ENCODE measurements at places on chromosomes 7 and 10.

GRCh38 chr10:5369362-5370158, 4.8 kb downstream of the UCN3 start:
- DNase-seq, result no peak

GRCh38 chr7:15168489-15168888, 265.9 kb upstream of the DGKB start:
- DNase-seq, result no peak

DNA sequence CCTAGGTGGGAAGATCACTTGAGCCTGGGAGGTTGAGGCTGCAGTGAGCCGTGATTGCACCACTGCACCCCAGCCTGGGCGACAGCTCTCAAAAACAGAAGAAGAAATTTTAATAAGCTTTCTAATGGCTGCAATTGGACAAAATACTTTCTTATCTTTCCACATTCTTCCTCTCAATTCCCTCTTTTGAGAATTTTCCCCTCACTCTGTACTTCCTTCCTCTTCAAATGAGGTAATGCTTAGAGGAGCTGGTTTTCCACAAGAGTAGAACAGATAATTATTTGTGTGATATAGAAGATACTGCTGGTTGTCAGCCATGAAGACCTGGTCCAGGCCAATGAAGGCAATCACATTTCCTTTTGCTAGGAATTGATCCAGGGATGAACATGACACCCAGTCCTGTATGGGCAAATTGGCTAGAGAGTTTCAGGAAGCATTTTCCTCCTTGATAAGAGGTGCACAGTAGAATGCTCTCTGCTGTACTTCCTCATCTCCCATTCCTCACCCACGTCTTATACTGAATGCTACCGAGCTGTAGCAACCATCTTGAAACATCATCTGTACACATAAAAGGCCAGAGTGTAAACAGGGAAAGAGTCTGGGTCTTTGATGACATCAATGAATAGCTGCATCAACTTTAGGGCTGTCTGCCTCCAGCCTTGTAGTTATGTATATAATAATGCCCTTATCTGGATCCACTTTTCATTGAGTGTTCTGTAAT, 103.9 kb downstream of the CDK6 start:
- DNase-seq, result no peak

- DNase-seq, result no peak
These were observed at the start of gene PTF1A for GRCh38 chr10:23191764-23192711. Gene PTF1A, plus strand, starts transcription at chr10:23192312. Its CDS starts 219 bp downstream, at chr10:23192531.

- peak; percentile 33 for DNase-seq
These were observed 425 bp downstream of the TLL2 start for GRCh38 chr10:96513305-96513697.

- no peak for DNase-seq
These were observed 1118.9 kb upstream of the CELF2 start for GRCh38 chr10:9898633-9899395.

- no peak for DNase-seq
These were observed 451.5 kb upstream of the SEMA3D start for GRCh38 chr7:85638394-85638793.
